ENCODE measurements at places on chromosomes 11 and 22.
A peak's percentile ranks its signal among the peaks of the same experiment; 100 is the strongest.

GRCh38 chr22:41682033-41682807 lies 6.4 kb downstream of the SNU13 start:
- DNase-seq = peak; percentile 39

DNA sequence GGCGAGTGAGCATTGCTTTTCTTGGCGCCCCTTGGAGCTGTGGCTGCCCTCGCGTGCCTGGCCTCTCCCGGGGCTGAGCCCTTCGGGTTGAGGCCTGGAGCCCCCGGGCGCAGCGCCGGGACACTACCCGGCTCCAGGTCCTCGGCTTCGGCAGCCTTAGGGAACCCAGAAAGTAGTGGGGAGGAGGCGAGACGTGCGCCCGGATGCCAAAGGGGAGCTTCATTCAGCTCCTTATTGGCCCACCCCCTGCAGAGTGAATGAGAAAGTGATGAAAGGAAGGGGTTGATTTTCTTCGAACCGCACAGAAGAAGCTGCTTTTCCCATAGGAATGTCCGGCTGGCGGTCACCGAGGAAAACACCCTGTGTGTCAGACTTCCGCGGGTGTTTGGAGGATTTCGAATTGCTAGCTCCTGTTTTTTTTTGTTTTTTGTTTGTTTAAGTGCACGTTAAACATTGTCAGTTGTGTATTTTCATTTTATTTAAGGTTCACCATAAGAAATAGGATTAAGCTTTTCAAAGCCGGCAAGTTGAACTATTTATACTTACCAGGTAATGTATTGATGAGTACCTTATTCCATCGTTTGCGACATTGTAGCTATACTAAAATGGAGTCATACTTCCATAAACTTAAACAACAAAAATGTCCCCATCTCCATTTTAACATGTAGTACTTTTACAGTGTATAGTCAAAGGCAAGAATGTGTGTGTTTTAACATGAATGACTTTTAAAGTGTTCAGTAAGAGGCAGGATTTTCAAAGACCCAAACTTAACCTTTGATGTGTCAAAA lies 841 bp upstream of the EIF4G2 start:
- peak; percentile 47 for DNase-seq

- DNase-seq = no peak
Observed at GRCh38 chr22:43439368-43440103, 27.7 kb downstream of the MPPED1 start.

DNA sequence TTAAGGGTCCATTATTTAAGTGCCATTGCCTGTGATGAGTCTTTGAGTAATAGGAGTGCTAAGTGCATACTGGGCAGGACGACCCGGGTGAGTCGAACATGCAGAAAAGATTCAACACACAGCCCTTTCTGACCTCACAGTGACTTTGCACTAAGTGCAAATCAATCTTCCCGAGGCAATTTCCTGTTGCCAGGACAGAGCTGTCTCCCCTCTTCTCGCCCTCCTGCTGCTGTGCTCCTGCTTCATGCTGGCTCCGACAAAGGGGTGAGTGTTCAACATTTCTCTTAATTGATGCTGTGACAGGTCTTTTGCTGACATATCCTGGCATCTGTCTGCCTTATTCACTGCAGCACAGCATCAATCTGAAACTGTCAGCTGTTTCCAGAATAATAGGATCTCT lies 42.0 kb downstream of the MCHR1 start:
- peak; percentile 34 for DNase-seq

- no peak for DNase-seq
Observed at GRCh38 chr11:102685754-102686153, 19.8 kb downstream of the MMP27 start.

DNA sequence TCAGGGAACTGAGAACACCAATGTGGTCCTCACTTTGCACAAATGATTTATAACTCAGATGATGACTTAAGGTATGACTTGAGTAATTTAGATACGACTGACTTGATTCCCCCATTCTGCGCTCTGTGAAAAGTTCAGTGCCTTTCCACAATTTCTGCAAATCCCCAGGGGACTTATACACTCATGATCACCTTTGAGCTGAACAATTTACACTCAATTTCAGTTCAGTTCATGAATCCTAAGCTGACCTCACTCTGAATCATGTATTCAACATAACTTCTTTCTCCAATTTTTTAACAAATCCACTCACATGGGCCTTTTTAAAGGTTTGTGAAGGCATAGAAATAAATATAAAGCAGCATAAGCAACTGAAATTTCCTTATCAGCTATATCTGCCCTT lies 274.2 kb downstream of the FAM76B start:
- no peak for DNase-seq

DNA sequence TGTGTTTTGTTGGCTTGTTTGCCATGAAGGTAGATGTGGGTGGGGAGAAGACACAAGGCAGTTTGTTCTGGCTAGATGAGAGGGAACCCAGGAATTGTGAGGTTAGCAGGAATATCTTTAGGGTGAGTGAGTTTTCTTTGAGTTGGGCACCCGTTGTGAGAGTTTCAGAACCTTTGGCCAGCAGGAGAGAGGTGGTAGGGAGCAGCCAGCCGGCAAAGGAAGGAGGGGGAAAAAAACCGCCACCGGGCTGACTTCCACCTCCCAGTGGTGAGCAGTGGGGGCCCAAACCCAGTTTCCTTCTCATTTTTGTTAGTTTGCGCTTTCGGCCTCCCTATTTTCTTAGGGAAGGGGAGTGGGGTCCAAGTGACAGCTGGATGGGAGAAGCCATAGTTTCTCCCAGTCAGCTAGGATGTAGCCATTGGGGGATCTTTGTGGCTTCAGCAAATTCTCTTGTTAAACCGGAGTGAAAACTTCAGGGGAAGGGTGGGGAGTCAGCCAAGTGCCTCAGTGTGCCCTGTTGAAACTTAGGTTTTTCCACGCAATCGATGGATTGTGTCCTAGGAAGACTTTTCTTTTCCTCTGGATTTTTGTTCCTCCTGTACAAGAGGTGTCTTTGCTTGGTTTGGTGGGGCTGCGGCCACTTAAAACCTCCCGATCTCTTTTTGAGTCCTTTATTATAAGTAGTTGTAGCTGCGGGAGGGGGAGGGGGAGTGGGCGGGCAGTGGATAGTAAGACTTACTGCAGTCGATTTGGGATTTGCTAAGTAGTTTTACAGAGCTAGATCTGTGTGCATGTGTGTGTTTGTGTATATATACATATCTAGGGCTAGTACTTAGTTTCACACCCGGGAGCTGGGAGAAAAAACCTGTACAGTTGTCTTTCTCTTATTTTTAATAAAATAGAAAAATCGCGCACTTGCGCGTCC lies 1.1 kb upstream of the GCAT start:
- DNase-seq = peak; percentile 15

- no peak for DNase-seq
Observed at GRCh38 chr11:92269021-92269420, 44.4 kb downstream of the FAT3 start.

DNA sequence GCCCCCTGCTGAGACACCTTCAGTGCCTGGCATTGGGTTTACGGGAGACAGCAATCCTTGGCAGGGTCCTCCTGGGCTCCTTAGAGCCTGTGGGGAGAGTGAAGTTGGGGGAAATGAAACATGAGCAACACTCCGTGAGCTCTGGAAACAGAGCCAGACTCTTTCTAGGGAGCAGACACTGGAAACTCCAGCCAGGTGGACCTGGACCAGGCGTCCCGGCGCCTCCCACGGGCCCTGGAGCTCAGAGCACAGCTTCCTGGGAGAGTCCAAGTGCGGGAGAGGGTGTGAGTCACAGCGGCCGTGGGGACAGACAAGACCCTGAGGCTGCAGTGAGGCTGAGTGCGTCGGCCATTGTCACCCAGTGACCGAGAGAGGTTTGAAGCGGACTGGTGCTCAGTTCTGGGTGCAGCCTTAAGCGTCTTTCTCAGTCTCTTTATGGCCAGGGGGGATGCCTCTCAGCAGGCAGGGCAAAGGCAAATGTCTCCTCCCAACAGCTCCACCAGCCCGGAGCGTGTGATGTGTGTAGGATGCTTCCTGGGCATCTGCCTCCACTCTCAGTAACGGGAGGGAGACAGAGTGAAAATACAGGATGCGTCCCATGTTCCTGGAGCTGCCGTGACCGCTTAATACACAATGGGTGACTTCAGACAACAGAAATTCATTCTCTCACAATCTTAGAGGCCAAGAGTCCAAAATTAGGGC lies 399.2 kb downstream of the SHANK2 start:
- DNase-seq = no peak

DNA sequence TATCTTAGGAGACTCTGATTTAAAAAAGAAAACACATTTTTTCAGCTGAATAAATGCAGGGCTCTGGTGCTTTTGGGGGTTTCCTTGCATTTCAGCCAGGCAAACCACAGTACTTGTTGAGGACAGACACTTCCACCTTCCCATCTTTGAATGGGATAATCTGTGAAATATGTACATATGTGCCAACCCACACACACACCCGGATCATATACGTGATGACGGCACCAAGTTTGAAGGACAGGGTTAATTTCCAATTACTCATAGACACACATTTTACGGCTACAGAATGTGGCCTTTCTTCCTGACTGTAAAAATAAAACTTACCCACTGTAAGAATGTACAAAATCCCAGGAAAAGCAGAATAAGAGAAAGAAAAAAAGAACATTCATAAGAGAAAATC lies 104.4 kb downstream of the MPPED2 start:
- no peak for DNase-seq

- no peak for DNase-seq
Observed at GRCh38 chr11:103433386-103434072, 324.3 kb downstream of the DYNC2H1 start.

DNA sequence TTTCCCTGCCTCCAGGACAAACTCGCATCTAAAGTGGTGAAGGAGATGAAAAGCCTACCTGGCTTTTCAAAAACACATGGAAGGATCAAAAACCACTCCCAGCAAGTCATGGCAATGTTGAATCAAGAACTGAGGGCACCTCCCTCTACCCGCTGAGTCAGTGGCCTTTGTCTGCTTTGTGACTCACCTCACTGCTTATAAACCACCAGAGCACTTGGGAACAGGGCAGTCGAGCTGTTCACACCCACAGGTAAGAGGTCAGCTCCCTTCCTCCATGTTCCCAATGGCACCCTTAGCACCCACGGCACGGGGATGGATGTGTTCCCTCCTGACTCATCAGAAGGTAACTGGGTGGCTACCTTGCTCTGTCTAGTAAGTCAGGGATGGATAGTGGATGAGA lies 21.7 kb downstream of the TENM4 start:
- no peak for DNase-seq

DNA sequence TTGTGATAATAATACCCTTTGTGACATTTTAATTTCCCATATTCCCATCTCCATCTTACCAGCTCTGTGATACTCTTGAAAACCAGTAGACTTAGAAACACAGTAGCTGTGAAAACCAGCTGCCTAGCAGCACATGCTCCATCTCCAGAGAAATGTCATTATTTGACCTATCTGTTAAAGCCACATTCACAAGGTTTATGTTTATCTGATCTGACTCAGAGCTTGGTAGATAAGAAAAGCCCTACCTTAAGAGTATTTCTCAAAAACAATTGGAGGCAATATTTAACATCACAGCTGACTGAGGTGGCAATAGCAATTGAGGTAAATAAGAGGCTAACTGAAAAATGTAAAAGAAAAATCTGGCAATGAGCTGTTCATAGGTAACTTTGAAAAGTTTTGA lies 8.1 kb upstream of the ANO3 start:
- DNase-seq = no peak

DNA sequence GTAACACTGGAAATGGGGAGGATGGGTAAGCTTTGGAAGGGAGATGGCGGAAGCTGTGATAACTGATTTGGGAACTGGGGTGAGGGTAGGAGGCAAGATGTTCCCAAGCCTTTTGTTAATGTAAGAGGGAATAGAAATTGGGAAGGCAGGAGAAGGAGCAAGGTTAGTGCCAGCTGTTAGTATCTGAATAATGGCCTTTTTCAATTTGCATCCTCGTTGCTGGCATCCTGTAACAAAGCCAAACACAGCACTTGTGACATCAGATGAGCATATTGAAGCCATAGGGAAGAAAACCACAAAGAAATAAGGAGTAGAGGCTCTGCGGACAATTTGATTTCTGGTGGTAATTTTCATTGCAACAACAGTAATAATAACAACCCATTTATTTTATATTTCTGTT lies 70.9 kb upstream of the CLMP start:
- DNase-seq = no peak

- DNase-seq = no peak
Observed at GRCh38 chr11:13064593-13064992, 55.5 kb downstream of the RASSF10 start.

DNA sequence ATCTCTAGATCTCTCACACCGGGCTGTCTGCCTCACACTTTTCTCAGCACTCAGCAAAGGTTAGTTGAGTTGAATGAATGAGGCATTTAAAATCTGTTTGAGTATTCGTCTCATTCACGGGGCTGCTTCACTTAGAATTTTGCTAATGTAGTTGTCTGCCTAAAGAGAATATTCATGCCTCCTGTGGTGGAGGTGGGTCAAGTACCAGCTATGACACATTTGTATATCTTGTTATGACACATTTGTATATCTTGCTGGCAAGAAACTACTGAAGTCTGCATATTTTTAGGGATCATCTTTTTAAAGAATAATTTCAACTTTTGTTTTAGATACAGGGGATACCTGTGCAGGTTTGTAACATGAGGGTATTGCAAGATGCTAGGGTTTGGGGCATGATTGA lies 43.1 kb downstream of the LDLRAD3 start:
- no peak for DNase-seq

DNA sequence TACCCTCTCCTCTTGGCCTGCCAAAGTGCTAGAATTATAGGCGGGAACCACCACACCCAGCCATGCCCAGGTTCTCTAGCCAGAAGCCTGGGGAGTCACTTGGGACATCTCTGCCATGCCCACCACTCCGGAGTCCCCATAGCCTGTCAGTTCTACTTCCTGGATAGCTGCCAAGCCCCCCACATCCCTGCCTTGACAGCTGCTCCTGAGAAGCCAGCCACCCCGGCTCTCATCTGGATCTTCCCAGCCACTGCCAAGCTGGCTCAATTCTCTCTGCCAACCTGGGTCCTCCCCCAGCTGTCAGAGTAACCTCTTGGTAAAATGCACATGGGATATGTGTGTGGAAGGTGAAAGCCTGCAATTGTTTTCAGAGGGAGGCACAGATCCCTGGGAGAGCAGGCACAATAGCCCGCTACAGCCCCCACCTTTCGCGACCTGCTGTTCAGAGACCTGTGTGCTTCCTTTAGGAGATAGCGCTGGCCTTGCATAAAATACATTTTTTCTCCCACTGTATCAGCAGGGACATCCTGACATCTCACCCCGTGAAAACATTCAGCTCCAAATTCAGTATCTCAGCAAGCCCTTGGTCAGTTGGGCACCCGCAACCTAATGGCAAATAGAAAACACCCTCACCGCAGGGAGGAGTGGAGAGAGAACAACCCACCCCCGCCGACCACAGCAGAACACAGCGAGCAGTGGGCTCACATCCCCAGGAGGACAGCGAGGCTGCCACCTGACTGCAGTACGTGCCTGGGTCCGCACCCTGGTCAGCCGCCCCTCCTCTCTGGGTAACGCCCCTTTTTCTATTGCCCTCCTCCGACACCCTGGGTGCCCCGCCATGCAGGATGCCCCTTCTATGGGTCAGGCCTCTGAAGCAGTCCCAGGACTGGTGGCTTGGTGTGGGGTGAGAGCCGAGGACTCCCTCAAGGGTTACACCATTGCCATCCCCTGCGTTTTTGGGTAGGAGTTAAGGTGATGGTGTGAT lies 1342.2 kb downstream of the BRD1 start:
- peak; percentile 18 for DNase-seq
